ENCODE measurements at places on chromosomes 12 and 14. TPM values are rescaled to one million over a fixed set of nuclear protein-coding genes. Genes with fewer than 3 reads are reported as not detected.

The SART3 gene
- total RNA-seq: 25.7 TPM

The DBX2 gene
- total RNA-seq: not detected

The WNK1 gene
- total RNA-seq: 157 TPM

The OTOGL gene
- 0.04 TPM for total RNA-seq

The PRB3 gene
- not detected for total RNA-seq

The GALNT8 gene
- total RNA-seq: not detected

The PZP gene
- total RNA-seq: not detected

The RAD51AP1 gene
- total RNA-seq: 7.9 TPM

The C14orf39 gene
- not detected for total RNA-seq

The IRAK3 gene
- total RNA-seq: 3.0 TPM

The C3AR1 gene
- total RNA-seq: 0.76 TPM

The TSPAN8 gene
- 0.60 TPM for total RNA-seq

The SLC6A13 gene
- not detected for total RNA-seq

The MYH7 gene
- total RNA-seq: 0.72 TPM

The SLC6A15 gene
- 19.4 TPM for total RNA-seq

The SLC5A8 gene
- not detected for total RNA-seq
